ENCODE measurements at places on chromosomes 2 and 18.

DNA sequence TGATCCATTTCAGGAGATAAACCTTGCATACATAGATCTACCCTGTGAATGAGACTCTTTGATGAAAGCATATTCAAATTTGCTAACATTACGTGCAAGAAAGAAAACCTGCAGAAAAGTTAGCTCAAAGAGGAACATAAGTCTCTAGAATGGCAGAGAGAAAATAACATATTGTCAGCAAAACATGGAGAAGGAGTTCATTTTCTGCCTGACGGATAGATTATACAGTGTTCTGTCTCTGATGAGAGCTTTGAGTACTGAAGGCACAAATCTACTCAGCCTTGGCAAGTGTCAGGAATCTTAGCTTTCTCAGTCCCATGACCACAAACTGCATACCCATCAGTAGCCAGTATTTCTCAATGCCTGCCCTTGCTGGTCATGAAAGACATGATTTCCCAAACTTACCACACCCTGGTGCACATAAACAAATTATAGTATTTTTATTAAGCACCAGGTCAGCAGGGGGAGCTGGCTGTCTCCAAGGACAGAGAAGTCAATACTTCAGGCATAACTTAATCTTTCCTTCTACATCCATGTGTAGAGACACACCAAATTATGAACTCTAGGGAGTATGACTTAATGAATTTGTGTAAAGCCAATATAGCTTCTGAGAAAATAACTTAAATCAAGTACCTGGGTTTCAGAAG, 401.2 kb upstream of the SOX11 start:
- no peak for DNase-seq

GRCh38 chr2:31137211-31138036, 816 bp downstream of the GALNT14 start:
- DNase-seq: peak; percentile 17

- no peak for DNase-seq
Measured at GRCh38 chr2:179139506-179139905, 89.6 kb upstream of the CCDC141 start.

DNA sequence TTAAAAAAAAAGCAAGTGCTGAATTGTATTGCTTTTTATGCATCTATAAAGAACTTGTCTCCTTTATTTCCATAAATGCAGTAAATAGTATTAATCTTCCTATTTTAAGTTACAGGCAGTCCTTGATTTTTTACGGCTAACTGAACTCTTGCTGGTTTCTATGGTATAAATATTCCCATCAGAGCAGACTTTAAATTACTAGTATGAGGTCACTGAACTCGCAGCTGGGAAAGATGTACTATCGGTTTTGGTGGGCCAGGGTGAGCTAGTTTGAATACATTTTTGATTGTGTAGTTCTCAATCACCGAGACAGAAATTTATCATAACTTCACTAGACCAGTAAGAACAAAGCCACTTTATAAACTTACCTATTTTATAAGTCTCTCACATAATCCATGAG, 20.9 kb upstream of the KDSR start:
- no peak for DNase-seq

- no peak for DNase-seq
Measured at GRCh38 chr2:42830922-42831574, 38.7 kb upstream of the HAAO start.

- DNase-seq: no peak
Measured at GRCh38 chr18:8799001-8799400, 93.6 kb downstream of the MTCL1 start.

DNA sequence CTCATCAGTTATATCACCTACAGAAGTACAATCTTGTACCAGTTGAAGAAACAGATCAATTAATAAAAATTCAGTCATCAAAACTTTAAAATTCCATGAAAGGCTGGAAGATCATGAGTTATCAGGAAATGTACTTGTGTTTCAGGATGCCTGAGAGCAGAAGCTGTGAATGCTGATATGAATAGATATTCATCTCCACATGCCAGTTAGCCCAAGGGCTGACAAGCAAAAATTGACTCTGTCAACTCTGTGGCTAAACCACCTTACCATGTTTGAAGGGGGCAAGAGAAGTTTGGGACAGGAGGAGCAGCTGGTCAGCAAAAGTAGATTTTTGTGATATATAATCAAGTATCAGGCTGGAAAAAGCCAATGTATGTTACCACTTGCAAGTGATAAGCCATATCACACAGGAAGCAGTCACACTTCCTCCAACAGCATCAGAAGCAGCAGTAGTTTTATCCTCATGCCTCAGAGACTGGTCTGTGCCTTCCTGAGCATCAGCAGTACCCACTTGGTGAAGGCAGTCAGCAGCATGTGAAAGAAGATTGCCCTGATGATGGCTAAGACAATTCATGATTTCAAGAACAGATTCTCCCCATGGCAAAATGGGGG, 328.2 kb upstream of the CNTNAP5 start:
- DNase-seq: no peak

Data from head of caudate nucleus (tissue), 42 donors.